ENCODE measurements at places on chromosomes 16 and 17.

- no peak for DNase-seq
These were observed 6.1 kb downstream of the WDR81 start for GRCh38 chr17:1730326-1731193.

- DNase-seq, result no peak
These were observed 8.0 kb downstream of the THRA start for GRCh38 chr17:40070709-40071312.

GRCh38 chr17:34099859-34100515 lies 155.1 kb upstream of the CCL2 start:
- no peak for DNase-seq

- no peak for DNase-seq
These were observed 464 bp downstream of the RUNDC3A start for GRCh38 chr17:44308865-44309264.

DNA sequence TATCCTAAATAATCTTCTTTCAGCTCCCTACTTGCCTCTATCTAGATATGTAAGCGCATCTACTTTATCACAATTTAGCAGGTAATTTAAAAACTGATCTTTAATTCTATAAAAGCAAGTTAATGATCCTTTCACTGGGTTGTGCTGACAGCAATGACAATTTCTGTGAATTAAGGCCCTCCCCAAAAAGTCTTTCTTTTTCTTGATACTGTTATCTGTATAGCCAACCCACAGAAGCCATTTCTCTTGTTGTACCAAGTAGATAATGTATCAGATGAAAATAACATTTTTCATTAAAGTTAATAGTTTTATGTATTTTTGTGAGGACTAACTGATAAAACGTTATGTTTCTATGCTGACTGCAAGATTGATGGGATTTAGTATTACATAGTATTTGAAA lies 3.8 kb downstream of the ZPBP2 start:
- DNase-seq, result no peak

GRCh38 chr17:49747632-49748031 lies 16.3 kb downstream of the FAM117A start:
- DNase-seq, result no peak

GRCh38 chr17:72191921-72192799 lies 71.3 kb downstream of the SOX9 start:
- DNase-seq, result no peak

DNA sequence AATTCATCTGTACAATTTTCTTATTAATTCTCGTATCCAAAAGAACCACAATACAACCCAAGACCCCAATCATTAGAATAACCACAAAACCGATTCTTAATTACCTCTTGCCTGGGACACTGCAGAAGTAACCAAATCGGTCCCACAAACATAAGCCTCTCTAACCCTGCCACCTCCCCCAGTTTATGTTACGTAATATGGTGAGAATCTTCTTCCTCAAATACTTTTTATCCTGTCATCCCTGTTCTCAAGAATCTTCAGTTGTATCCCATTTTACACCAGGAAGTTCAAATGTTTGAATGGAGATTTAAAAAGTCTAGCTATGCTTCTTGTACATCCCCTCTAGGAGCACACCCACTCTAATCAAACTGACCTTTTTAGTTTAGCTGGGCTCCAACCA lies 269.3 kb upstream of the TBX2 start:
- DNase-seq, result no peak
